Activated CD4-positive, alpha-beta T cell treated with anti-CD3 and anti-CD28 coated beads, Interleukin-10, Interleukin-2, amounts not matched to agents 100 ng/mL and 50 ng/mL, durations not matched to agents 16 hours and 8 hours (primary cell): ENCODE measurements at places on chromosomes 6 and 20.

DNA sequence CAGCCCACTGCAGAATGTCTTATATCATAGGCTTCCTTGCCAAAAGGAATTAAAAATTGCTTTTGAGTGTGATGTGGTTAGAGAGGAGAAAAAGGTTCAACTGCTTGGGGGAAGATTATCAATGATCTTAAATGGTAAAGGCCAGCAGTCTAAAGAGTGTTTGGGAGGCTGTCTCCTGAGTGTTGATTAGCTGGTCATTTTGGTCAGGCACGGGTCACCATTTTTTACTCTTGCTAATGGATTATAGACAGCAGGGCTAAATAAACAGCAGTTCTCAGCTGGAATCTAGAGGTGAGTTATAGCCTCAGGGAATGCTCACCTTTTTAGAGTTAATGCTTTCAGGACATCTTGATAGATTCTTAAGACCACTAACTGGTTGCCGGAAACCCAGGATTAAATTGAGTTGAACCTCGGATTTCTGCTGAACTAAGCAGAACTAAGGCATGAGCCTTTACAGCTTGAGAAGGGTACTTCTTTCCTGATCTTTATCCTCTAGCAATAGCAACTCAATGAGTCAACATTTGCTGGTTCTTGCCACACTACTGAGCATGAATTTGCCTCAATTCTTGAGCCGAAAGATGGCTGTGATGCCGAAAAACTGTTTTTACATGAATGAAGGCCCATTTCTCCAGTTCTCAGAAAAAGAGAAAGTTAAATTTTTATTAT, 120.4 kb downstream of the LRRC1 start:
- DNase-seq, result no peak

DNA sequence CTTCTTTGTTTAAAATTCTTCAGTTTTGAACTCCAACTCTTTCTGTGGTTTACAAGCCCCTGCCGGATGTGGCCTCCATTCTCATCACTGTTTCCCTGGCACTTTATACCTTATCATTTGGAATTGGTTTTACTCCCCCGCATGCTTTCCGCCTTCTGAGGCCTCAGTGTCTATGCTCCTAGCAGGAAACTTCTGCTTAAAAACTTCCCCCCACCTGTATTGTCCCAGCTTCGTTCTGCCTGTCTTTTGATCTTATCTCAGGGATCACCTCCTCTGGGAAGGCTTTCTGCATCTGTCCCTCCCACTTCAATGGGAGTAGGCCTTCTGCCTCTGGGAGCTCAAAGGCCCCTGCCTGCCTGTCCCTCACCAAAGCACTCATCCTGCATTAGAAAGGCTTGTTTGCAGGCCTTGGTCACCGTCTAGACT, 3.4 kb upstream of the ANGPT4 start:
- no peak for DNase-seq

- DNase-seq, result peak; percentile 74
Observed at GRCh38 chr20:44979090-44979621, 12.8 kb downstream of the STK4 start.

GRCh38 chr20:33602826-33603590, 59.1 kb upstream of the C20orf144 start:
- DNase-seq, result peak; percentile 60

DNA sequence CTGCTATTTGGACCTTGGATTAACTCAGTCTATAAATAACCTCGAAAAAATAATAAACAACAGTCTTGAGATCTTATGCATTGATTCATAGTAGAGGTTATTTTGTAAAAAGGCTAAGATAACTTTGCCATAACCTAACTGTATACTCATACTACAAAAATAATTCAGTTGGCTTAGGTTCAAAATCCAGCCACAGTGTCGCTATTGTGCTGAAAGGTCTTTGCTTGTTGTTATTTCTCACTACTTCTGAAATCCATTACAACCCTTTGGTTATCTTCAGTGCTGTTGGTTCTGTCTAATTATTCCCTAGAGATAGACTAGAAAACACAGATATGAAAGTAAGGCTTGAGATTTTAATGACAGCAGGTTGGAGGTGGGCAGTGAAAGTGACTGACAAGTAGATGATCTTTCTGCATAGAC, 74.4 kb downstream of the MKKS start:
- no peak for DNase-seq

GRCh38 chr6:21138336-21139069, 455.0 kb upstream of the SOX4 start:
- DNase-seq, result no peak

DNA sequence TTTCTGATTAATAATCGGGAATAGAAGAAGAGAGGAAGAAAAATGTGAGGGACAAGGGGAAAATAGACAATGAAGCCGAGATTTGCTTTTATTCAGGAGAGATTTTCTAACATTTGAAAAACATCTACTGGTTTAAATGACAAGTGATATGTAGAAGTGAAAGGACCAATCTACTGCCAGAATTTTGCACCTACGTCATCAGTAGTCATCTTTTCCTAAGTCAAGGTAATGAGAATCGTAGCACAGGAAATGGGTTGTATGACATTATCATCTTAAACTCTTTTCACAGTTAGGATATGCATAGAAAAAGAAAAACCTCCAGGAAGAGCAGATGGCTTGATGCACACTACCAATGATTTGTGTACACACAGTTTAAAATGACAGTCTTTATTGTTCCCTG, 45.3 kb upstream of the RAB32 start:
- no peak for DNase-seq

GRCh38 chr20:22946596-22946995, 88.5 kb upstream of the SSTR4 start:
- no peak for DNase-seq

DNA sequence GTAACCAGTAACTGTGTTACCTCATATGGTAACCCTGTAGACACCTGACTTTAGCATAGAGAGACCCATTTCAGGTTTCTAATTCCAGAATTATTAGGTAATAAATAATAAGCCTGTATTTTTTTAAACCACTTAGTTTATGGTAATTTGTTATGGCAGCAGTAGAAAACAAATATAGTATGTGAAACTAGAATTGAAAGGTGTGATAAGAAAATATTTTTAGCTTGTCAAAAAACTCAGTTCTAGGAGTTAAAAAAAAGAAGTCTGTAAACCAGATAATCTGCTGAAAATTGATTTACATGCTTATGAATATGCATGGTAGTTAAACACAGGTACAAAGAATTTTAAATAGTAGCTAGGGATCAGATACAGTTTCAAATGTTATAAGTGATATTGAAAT, 695.0 kb upstream of the GJE1 start:
- DNase-seq, result no peak

DNA sequence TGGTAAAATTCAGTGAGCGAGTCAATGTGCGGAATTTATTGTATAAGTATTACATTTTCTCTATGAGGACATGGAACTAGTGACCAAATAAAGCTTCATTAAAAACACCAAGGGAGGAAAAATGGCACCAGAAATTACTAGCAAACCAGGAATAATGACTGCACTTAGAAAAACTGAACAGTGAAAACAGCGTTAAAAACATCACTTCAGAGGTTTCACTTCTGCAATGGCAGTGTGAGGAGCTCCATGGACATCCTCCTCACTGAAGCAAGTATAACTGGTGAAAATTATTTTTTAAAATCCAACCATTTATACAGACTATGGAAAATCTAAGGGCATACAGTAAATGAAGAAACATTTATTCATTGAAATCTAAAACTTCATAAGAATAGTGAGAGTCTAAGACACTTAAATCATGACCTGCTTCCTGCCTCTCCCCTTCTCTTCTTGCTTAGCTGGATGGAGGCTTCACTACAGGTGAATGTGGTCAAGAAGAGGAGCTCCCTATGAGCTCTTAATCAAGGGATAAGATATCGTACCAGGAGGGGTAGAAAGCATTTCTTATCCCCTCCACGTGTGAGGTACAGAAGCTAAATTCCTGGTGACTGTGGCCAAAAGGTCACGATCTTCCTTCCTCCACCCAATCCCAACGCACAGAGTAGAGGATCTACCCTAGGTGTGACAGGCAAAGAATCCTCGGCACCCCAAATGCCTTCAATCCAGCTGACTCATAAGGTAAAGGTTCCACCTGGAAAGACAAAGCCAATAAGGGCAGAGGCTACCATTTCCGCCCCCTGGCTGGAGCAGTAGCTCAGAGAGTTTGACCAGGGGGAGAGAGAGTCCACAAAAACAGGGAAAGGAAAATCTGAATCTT, 12.3 kb upstream of the ASF1A start:
- DNase-seq, result no peak

DNA sequence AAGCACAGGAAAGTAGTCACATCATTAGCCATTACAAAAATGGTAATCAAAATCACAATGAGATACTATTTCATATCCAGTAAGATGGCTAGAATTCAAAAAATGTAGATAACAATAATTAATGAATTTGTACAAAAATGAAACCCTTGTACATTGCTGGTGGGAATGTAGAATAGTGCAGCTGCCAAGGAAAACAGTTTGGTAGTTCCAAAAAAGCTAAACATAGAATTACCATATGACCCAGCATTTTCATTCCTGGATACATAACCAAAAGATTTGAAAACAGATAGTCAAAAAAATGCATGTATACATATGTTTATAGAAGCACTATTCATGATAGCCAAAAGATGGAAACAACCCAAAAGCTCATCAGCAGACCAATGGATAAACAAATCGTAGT, 251.1 kb upstream of the RAB32 start:
- no peak for DNase-seq

DNA sequence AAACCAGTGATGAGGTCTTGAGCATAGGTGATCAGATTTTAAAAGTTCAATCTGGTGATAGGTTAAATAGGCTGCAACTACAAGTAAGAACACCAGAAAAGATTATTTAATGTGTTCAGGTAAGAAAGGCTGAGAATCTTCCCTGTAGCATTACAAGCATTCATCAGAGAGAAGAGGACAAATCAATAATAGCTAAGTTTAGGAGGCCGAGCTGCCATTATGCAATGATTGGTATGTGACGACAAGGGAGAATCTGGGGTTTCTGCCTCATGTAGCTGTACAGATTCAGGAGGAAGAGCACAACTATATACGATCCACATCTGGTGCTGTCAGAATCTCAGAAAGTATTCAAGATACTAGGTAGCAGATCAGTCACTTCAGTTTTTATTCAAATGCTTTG, 21.9 kb downstream of the MLIP start:
- no peak for DNase-seq

DNA sequence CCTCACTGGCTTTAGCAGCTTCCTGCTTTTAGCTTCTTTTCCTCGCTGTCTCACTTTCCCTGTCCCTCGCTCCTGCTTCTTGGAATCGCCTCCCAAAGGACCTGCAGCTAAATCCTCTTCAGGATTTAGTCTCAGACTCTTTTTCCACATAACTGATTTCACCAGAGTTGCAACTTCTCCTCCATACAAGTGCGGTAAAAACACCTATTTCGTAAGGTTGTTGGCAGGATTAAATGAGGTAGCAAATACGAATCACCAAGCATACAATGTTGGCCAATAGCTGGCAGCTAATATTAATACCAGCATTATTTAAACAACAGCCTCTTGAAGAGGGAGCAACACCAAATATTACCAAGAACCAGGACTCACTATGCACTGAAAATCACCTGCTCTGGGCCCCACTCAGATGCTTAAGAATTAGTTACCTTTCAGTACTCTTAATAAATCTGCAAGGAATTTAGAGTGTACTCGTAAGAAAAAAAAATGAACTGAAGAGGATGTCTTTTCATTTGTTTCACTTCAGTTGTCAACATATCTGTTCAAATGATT, 123.0 kb downstream of the DTNBP1 start:
- no peak for DNase-seq

GRCh38 chr6:122751326-122751725, 28.2 kb upstream of the FABP7 start:
- no peak for DNase-seq

DNA sequence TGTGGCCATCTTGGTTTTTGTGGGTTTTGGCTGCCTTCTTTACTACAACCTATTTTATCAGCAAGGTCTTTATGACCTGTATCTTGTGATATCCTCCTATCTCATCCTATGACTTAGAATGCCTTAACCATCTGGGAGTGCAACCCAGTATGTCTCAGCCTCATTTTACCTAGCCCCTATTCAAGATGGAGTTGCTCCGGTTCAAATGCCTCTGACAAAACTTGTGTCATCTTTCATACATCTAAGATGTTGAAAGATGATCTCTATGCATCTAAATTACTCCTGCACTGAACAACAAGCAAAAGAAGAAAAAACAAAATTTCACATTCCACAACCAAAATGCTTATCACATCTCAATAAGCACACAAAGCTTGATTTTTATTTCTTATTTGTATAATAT, 129.5 kb upstream of the CNR1 start:
- no peak for DNase-seq

DNA sequence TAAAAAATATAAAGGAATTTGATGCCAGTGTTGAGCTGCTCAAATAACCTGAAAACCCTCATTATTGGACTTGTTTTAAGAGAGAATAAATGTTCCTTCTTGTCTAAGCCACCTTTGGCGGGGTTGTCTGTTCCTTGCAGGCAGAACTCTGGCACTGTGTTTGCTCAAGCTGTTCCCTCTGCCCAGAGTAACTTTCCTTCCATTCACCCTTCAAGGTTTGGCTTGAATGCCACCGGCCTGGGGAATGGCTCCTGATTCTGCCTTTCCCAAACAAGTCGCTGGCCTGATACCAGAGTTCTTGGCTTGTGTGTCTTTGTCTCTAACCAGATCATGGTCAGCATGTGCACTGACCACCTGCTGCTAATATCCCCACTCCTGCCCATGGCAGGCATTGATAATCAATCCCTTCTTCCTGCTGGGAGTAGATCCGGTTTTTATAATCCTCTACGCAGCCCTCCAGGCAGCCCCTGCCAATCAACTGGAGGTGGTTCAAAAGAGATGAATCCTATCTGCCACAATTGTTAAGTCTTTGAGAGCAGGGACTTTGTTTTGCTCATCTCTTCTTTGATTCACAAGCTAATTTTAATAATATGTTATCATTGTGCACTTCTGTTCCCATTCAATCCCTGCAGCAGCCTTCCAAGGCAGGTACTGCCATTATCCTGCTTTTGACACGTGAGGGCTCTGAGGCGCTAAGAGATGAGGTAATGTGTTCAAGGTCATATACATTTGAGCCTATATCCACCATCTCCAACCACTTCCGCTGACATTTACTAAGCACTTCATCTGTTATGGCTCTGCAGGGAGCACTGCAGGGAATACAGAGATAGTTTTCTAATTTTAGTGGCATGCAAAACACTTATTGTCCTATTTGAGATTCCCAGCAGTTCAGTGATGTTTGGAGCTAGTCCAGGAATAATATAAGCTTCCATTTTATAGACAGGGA, 3.1 kb upstream of the CCM2L start:
- DNase-seq, result no peak

- no peak for DNase-seq
Observed at GRCh38 chr6:150184850-150185731, 42.2 kb downstream of the PPP1R14C start.

DNA sequence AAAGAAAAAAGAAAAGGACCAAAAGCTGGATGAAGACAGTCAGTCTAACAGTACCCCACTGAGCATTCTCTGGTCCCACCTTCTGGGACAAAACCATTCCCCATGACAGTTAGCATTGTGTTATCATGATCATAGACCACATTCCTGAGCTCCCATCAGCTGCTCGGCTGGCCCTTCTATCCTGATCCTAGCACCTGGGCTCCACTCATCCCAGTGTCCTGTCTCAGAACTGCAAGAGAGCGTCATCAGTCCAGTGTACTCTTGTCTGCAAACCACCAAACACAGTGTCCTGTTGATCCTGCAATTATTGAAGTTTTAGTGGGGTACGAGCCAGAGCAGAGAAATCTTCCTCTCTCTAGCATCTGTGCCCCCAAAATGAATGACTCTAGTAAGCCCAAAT, 16.0 kb upstream of the TAAR1 start:
- no peak for DNase-seq
